Small intestine (tissue), 16 donors: ENCODE measurements at places on chromosomes 5 and 9.

DNA sequence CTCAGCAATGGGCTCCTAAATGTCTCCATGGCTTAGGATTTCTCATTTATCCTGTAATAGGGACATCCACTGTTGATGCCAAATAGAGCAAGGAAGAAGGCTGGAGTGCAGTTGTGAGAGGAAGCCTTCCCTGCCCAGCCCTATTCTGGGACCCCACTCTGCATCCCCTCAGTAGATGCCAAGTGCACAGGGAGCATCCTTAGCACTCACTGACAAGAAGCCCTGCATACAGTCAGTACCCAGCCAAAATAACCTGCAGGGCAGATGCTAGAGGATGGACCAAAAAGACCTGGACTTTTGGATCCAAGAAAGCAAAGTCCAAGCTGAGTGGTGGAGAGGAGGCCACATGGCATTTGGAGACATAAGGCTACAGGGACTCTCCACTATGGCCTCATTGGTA lies 113.5 kb upstream of the SPOCK1 start:
- DNase-seq: no peak

DNA sequence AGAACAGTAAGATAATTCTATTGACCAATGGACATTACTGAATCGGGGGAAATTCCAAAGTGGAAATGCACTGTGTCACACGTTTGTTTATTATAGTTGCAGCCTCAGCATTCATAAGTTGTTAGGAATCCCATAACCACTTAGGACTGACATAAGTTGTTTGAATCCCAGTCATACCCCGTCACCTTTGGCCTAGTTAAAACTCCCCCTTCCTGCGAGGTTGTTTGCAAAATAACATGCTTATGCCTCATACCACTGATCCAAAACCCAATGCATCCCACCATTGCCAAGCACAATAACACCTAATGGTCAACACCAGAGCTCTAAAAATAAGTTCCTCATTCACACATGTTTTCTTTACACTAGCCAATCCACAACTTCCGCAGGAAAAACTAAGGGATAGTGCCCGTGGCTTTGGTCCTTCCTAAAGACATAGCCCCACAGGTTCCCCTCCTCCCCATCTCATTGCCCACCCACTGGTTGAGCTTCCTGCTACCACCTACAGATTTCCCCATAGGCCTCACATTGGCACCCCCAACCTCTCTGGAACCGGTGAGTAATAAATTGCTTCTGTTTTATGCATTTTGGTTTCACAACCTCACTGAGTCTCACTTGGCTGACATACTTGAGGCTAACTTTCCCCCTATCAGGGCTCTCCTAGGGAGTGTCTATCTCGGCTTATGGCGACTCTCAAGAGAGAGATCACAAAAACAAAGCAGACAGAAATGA lies 42.3 kb upstream of the MUSK start:
- no peak for DNase-seq

- no peak for DNase-seq
These were observed 96.2 kb downstream of the TSSK1B start for GRCh38 chr5:113338628-113339027.

DNA sequence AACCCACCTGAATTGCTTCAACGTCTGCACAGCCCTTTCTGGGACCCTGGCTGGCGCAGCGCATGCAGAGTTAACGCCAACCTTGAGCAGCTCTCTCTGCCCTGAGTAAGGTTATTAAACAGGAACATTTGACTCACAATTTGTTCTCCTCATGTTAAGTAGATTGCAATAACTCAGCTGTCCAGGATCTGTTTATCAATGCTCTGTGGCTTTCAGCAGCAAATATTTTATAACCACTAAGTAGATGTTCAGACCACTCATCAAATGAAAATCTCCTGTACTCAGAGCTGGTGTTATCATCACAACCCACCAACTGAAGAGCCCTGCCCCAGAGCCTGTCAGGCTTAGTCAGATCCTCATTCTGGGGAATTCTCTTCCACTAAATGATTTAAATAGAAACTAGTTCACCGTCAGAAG lies 403.0 kb downstream of the ZNF608 start:
- DNase-seq: no peak

DNA sequence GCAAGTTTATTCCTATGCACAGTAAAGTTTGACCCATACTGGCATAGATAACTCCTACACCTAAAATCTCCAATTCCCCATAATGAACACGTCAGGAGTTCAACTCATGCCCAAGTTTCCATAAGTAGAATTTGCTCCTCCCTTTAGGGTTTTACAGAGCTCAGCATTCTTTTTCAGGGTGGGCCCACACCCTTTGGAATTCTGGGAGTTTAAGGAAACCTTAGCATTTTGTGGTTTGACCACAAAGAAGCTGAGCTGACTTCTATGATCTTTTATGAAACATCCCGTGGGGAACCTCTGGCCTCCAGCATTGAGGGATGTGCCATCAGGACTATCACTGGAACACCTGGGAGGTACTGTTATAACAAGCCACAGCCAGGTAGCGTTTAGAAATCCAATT lies 220.6 kb upstream of the MAP3K1 start:
- no peak for DNase-seq

- DNase-seq: no peak
These were observed 248.2 kb downstream of the TRIM32 start for GRCh38 chr9:116935149-116935897.

DNA sequence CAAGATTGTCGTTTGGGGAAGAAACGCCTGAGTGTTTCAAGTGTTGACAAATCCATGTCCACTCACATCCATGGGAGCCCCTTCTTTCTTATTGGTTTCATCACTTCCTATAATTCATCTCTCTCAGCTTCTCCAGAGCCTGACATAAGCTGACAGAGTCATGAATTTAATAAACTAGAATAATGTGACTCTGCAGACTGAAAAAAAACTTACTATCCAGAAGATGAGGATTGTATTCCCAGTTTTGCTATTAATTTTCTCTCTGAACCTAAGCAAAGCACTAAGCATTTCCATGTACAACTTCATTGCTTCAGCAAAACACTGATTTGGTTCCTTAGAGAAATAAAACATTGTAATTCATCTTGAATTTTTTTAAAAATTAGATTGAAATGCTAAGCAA lies 691.8 kb downstream of the MTRR start:
- no peak for DNase-seq
